ENCODE measurements at places on chromosomes 12 and 14. TPM values are rescaled to one million over a fixed set of nuclear protein-coding genes. Genes with fewer than 3 reads are reported as not detected.
A peak's percentile ranks its signal among the peaks of the same experiment; 100 is the strongest.

GRCh38 chr12:15534322-15534721, 212.0 kb downstream of the PTPRO start:
- H3K36me3 ChIP-seq, result peaks cover 4% of the 10 kb centered on the region
- no peak for DNase-seq
- peaks cover 2% of the 10 kb centered on the region for H3K27me3 ChIP-seq
- H3K4me3 ChIP-seq, result peak overlapping the region; percentile 81
- H3K27ac ChIP-seq, result no peak overlapping the region

DNA sequence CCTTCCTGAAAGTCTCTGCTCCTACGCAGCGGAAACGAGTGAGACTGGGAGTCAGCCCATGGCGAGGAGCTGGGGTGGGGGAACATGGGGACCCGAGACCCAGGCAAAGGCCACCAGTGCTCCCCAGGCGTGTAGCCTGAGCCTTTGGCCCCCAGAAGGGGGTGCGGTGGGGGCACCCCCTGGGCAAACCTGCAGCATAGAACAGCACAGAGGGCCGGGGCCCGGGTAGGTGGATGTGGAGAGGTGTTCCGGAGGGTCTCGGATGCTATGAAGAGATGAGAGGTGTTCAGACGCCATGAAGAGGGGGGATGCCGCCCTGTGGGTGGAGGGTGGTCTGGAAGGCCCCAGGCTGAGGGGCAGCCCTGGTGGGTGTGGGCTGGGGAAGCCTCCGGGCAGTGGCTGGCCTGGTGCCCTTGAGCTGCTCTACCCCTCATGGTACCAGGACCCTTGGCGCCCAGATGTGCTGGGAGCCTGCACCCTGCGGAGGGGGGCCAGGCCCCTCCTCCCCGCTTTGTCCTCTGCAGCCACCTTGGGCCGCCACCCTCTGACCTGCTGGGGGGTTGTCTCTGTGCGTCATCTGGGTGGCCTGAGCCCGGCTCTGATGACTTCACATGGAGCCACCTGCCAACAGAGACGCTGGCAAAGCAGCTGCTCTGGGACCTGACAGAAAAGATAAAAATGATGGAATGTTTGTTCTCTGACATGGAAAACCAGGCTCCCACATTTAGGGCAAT, 83.4 kb downstream of the KIF26A start:
- H3K36me3 ChIP-seq, result no peaks in the 10 kb centered on the region
- DNase-seq, result peak; percentile 18
- no peak overlapping the region for H3K27ac ChIP-seq
- H3K27me3 ChIP-seq, result peaks cover 12% of the 10 kb centered on the region
- no peak overlapping the region for H3K4me3 ChIP-seq
- peaks cover 4% of the 10 kb centered on the region for H3K4me1 ChIP-seq

GRCh38 chr12:62861586-62861985, 73.4 kb downstream of the PPM1H start:
- H3K27ac ChIP-seq, result no peak overlapping the region
- DNase-seq, result no peak
- no peaks in the 10 kb centered on the region for H3K36me3 ChIP-seq
- peaks cover 12% of the 10 kb centered on the region for H3K27me3 ChIP-seq

Gene KLRK1
- 319 TPM for total RNA-seq

DNA sequence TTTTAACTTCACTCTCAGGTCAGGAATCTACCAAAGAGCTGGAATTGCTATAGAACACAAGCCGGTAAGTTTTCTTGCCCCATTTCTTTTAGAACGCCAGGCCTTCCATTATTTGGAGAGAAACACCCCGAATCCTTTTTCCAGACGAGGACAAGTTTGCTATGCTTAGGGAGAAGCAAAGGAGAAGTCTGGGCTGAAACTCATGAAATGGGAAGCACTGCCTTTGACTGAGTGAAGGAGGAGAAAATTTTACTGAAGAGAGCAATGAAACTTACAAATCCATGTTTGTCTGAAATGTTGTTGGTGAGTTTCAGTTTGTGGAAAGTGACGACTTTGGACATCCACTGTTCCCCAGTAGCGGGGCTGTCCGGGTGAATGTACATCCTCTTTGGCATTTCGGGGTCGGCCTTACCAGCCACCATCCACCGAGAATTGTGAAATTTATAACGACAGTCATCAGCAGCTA, 3.3 kb downstream of the TBX3 start:
- H3K27me3 ChIP-seq, result peaks cover 64% of the 10 kb centered on the region
- H3K36me3 ChIP-seq, result peaks cover 7% of the 10 kb centered on the region
- peaks cover 16% of the 10 kb centered on the region for H3K4me1 ChIP-seq
- H3K27ac ChIP-seq, result no peak overlapping the region
- no peak overlapping the region for H3K4me3 ChIP-seq

GRCh38 chr14:69081271-69081670, 71.6 kb downstream of the DCAF5 start:
- no peak for DNase-seq
- no peak overlapping the region for H3K27ac ChIP-seq
- peaks cover 5% of the 10 kb centered on the region for H3K4me1 ChIP-seq
- peaks cover 32% of the 10 kb centered on the region for H3K36me3 ChIP-seq

Gene RNASE3
- total RNA-seq, result not detected

Gene P2RX2
- total RNA-seq, result not detected

Gene SLC25A47
- not detected for total RNA-seq

DNA sequence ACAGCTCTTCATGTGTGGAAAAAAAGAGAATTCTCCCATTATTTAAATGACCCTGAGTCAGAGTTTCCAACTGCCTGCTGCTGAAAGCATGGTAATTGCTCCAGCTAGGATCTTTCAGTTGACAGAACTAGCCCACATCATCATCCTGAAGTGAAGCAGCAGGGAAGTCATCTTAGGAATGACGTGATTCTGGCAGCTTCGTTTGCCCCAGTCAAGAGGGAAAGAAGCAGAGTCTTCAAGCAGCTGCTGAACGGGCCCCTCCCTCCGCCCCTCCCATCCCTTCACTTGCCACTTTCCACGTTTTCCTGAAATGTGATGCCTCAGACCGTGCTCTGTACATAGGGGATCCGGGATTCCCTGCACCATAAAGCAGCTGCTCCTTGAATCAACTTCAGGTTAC, 455.0 kb upstream of the TMEM132C start:
- DNase-seq, result no peak
- no peak overlapping the region for H3K4me3 ChIP-seq
- no peaks in the 10 kb centered on the region for H3K4me1 ChIP-seq
- H3K27ac ChIP-seq, result no peak overlapping the region
- no peaks in the 10 kb centered on the region for H3K27me3 ChIP-seq

DNA sequence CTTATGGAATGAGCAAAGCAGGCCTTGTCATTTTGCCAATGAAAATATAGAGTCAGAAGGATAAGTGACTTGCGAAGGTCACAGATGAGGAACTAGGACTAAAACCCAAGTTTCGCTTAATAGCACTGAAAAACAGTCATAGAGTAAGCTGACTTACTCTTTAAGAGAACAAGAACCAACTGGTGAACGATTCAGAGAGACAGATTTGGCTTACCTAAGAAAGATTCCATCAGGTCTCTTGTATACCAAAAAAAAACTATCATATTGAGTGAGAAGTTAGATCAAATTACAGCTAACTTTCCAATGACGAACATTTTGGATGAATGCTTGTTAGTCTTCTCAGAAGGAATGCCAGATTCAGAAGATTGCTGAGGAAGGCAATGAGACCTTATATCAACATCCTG, 74.2 kb downstream of the ZFC3H1 start:
- DNase-seq, result no peak
- H3K27ac ChIP-seq, result no peak overlapping the region
- no peaks in the 10 kb centered on the region for H3K4me1 ChIP-seq

DNA sequence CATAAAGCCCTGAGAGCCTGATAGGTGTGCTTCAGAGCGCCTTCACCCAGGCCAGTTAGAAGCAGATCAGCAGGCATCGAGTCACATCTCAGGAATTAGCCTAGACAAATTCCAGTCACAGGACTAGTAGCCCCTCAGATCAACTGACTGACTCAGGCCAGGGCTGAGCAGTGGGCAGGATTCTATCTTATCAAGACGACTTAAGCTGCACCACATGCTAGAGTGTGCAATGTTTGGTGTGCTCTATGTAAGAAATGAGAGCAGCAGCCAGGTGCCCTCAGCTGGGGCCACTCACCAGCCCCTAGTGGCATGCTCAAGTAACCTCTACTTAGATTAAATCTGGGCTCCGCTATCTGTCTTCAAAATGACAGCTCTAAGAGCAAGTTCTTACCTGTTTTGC, 19.7 kb upstream of the NGB start:
- no peaks in the 10 kb centered on the region for H3K27me3 ChIP-seq
- DNase-seq, result no peak
- H3K27ac ChIP-seq, result no peak overlapping the region
- H3K4me3 ChIP-seq, result no peak overlapping the region
- H3K36me3 ChIP-seq, result peaks cover 3% of the 10 kb centered on the region

Gene GPR135
- total RNA-seq, result 1.5 TPM

DNA sequence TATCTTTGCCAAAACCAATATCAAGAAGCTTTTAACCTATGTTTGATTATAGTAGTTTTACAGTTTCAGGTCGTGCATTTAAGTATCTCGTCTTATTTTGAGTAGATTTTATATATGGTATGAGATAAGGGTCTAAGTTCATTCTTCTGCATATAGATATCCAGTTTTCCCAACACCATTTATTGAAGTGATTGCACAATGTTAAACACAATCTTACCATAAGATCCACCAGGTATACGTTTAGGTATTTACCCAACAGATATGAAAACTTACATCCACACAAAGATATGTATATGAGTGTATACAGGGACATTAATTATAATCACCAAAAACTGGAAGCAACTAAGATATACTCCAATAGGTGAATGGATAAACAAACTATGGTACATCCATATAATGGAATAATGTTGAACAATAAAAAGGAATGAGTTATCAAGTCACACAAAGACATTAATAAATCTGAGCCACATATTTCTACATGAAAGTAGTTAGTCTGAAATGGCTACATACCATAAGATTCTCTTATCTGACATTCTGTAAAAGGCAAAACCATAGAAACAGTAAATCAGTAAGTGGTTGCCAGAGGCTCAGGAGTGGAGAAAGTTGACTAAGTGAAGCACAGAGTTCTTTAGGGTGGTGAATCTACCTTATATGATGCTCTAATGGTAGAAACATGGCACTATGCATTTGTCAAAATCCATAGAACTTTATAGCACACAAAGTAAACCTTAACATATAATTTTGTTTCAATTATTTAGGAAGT, 222.6 kb downstream of the NUAK1 start:
- no peaks in the 10 kb centered on the region for H3K4me1 ChIP-seq
- no peak overlapping the region for H3K27ac ChIP-seq

Gene CLEC7A
- 0.48 TPM for total RNA-seq

Gene CRIP2
- total RNA-seq, result 1.2 TPM

GRCh38 chr14:68687746-68688145, 105.1 kb downstream of the ZFP36L1 start:
- H3K36me3 ChIP-seq, result no peaks in the 10 kb centered on the region
- no peak for DNase-seq
- H3K4me1 ChIP-seq, result peaks cover 29% of the 10 kb centered on the region

GRCh38 chr14:53841109-53842099, 115.2 kb downstream of the BMP4 start:
- no peaks in the 10 kb centered on the region for H3K4me1 ChIP-seq
- H3K27ac ChIP-seq, result no peak overlapping the region
- DNase-seq, result no peak
- no peaks in the 10 kb centered on the region for H3K36me3 ChIP-seq

GRCh38 chr12:131892711-131893604, 1.5 kb upstream of the ULK1 start:
- H3K36me3 ChIP-seq, result no peaks in the 10 kb centered on the region
- peaks cover 12% of the 10 kb centered on the region for H3K4me1 ChIP-seq
- no peak overlapping the region for H3K4me3 ChIP-seq
- DNase-seq, result no peak
- H3K27ac ChIP-seq, result no peak overlapping the region

DNA sequence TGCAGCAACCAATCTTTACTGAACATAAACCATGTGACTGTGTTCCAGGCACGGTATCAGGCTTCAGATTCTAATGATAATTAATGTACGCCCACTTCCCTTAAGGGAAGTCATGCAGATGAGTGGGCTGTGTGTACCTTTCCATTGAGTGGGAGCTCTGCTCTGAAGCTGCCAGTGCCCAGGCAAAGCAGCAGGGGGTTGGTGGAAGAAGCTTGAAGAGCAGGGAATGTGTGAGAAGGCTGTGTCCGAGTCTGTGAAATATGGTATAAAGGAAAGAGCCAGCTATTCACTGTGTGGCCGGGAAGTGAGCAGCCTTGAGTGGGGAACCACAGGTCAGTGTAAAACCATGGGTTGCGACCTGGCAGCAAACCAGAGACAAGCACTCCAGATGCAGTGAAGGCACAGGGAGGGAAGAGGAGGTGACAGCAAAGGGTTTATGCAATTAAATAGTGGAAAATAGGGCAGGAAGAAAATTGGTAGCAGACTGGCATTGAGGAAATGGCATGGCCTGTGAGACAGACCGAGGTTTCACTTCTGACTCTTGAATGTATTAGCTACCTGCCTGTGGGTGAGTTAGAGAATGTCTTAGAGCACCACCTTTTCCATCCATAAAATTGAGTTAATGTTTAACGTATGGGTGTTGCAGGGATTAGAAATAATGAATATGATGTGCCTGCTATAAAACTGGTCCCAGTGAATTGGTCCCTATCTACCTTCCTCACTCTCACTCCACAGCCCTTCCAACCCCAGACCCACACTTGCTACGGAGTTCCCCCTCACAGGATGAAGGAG, 116.4 kb downstream of the NTF3 start:
- H3K4me3 ChIP-seq, result no peak overlapping the region
- H3K36me3 ChIP-seq, result no peaks in the 10 kb centered on the region
- no peaks in the 10 kb centered on the region for H3K4me1 ChIP-seq
- H3K27ac ChIP-seq, result no peak overlapping the region
- DNase-seq, result no peak

DNA sequence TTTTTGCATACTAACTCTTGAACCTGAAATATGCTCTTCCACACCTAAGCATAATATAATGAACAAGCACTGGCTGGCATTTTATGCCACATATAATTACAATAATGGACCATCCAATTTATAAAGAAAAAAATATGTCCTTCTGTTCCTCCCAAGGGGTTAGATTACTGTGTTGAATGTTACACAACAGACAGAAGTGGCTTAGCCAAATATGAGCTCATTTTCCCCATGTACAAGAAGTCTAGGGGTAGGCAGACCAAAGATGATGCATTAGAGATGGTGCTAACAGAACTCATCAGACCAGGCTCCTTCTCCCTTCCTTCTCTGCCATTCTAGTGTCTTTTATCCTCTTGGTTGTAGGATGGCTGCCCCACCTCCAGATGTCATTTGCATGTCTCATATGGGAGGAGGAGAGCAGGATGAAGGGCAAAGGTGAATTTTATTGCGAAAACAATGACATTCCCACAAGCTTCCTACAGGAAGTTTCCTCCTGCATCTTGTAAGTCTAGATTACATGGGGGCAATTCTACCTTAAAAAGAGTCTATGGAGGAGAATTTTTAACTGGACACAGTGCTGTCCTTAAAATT, 43.9 kb upstream of the SLC2A13 start:
- H3K27ac ChIP-seq, result no peak overlapping the region
- no peaks in the 10 kb centered on the region for H3K36me3 ChIP-seq
- no peak overlapping the region for H3K4me3 ChIP-seq

Gene PTHLH
- total RNA-seq, result not detected

Gene TCL1A
- total RNA-seq, result 0.28 TPM

GRCh38 chr12:5923043-5923605, 21.9 kb downstream of the ANO2 start:
- no peak overlapping the region for H3K27ac ChIP-seq
- H3K4me3 ChIP-seq, result no peak overlapping the region
- H3K27me3 ChIP-seq, result peaks cover 2% of the 10 kb centered on the region
- no peak for DNase-seq

GRCh38 chr12:132182711-132183365, 38.6 kb downstream of the NOC4L start:
- peaks cover 5% of the 10 kb centered on the region for H3K36me3 ChIP-seq
- H3K27ac ChIP-seq, result no peak overlapping the region
- peaks cover 36% of the 10 kb centered on the region for H3K4me1 ChIP-seq
- H3K4me3 ChIP-seq, result no peak overlapping the region
- no peak for DNase-seq
- peaks cover 11% of the 10 kb centered on the region for H3K27me3 ChIP-seq
